NCI-H2227 treated with DMSO at 0.1 percent for 48 hours (cell line): ENCODE measurements at places on chromosomes 3 and 15.

- no peak for DNase-seq
Observed at GRCh38 chr3:16253601-16254000, 11.1 kb downstream of the DPH3 start.

- no peak for DNase-seq
Observed at GRCh38 chr3:135736740-135737139, 228.8 kb upstream of the PPP2R3A start.

DNA sequence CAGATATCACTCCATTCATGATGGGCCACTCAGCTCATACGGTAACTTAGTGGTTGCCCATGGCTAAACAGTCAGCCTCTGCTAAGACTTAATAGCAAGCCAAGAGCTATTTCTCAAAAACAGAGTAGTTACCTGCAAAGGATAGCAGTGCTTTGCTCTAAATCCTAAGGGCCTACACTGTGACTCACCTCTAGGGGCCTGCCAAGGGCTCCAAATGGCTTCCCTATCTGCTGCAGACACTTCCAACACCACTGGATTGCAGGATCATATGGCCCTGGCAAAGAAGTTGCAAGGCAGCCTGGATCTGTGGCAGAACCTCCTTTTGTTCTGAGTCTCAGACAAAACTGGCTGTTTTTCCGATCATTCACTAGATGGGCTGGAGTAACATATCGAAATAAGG lies 17.8 kb downstream of the CGGBP1 start:
- no peak for DNase-seq

- DNase-seq = no peak
Observed at GRCh38 chr3:72298201-72299152, 513.5 kb upstream of the PROK2 start.

GRCh38 chr3:186021673-186022362 lies 84.0 kb upstream of the TRA2B start:
- DNase-seq = no peak

DNA sequence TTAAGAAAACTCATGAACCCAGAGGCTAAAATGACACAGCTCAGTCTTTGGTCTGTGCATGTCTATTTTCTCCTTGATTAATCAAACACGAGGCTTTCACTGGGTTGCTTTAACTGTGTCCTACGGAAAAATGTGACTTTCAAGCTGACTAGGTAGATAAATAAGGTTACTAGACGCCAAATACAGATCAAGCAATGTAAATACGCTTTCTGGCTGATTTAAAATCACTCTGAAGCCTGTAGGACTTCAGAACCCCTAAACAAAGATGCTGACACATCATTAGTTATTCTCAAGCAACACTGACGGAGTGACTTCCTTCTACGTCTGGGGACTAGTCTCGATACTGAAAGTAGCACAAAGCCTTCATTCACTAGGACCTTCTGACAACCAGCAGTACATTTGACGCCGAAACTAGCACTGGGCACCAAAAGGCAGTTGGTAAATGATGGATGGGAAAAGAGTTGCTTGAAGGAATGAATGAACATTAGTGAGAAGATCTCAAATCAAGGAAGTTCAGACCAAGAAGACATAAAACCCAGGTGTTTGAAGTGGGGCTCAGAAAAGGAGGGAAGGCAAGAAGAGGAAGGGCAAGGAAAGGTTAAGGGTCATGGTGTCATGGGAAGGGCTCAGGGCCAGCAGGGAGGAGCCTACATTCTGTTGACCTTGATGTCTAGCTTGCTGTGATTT lies 67.1 kb upstream of the CDV3 start:
- DNase-seq = no peak

GRCh38 chr3:98690876-98691275 lies 72.3 kb upstream of the ST3GAL6 start:
- no peak for DNase-seq

GRCh38 chr3:191356631-191357439 lies 26.5 kb upstream of the UTS2B start:
- DNase-seq = no peak

GRCh38 chr3:14884665-14885064 lies 62.7 kb upstream of the NR2C2 start:
- no peak for DNase-seq

DNA sequence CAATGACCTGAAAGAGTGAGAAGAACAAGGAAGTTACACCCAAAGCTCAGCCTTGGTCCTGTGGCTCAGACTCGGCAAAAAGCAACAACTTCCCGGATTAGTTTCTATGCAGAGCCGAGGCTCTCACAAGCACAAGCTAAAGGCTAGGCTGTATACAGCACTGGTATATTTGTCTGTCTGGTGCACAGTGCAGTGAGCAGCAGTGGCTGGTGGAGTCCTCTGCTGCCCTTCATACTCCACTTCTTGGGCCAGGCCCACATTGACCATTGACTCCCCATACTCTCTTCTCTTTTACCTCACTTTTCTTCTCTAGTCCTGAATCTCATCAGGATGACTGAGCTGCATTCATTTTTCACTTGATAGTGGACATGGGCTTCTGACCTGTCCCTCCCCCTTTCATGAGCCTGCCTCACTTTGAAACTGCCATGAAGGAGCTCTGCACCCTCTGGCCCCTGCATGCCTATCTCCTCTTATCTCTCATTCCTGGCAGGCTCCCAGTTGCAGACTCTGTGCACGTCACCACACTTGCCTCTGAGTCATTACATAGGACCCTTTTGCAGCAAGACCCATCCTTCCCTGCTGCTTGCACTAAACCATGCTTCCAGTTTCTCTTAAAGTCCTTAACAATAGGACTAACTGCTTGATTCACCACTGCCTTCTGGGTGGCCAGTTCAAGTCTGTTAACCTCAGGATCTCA lies 379.3 kb downstream of the NTRK3 start:
- DNase-seq = no peak

GRCh38 chr15:74619916-74620635 lies 4.4 kb downstream of the CLK3 start:
- DNase-seq = no peak

DNA sequence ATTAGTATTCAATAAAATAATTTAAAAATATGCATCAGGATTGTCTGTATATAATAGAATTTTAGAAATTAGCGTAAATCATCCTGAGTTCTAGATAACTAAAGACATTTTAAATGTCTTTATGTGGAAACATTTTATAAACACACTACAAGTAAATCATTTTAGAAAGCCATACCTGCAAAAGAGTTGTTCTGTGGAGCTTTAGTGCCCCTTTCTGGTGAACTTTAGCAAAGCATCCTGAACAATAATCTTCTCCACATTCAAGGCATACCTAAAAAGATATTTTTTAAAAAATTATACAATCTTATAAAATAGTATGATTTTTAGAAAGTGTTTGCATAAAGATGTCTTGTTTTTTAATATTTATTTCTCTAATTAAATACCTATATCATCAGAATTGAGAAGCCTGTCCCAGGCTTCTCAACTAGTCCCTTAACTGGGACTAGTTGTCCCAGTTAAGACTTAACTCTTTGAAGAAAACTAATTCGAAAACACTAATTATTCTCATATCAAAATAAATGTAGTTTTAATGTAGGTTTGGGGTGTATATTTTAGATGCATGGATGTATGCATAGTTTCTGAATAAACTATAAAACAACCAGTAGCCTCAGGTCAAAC lies 29.7 kb downstream of the ZBBX start:
- no peak for DNase-seq

DNA sequence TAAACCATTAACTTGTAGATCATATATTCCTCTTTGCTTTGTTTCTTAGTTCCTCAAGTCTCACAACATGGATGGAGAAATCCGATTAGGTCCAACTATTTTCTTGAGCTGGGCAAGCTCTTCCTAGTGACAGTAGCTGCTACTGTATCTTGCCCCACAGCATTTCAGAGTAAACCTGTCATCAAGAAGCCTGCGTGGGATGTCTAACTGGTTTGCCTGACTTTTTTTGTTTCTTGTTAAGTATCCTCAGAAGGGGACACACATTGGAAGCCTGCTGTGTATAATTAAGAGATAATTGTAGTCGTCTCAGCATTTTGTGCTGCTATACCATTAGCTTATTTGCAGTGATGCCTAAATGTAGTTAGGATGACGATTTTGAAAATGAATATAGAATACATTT lies 29.3 kb upstream of the STT3B start:
- DNase-seq = peak; percentile 13

DNA sequence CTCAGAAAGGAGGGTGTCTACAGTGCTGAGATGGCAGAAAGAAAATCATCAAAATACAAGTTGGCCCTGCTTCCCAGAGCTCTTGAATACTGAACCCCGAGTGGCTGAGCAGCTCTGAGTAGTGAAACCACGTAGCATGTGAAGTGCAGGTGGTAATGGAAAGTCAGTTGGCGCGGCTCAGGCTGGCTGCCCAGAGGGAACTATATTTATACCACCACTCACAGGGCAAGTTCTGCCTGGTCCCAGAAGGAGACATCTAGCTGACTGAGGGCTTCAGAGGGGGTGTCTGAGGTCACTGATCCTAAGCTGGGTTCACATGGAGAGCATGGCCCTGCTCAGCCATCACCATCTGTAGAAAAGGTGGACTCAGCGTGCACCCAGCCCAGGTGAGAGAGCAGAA lies 129.6 kb upstream of the AGBL1 start:
- DNase-seq = no peak

- peak; percentile 66 for DNase-seq
Observed at GRCh38 chr3:66195347-66195783, 25.4 kb upstream of the SLC25A26 start.
